ENCODE measurements at places on chromosomes 7 and 10.
A peak's percentile ranks its signal among the peaks of the same experiment; 100 is the strongest.

- DNase-seq: peak; percentile 39
Observed at GRCh38 chr7:17593819-17594419, 295.5 kb downstream of the AHR start.

GRCh38 chr7:30994206-30995100, 30.7 kb downstream of the GHRHR start:
- DNase-seq: no peak

GRCh38 chr7:2109251-2109872, 123.4 kb downstream of the MAD1L1 start:
- no peak for DNase-seq

DNA sequence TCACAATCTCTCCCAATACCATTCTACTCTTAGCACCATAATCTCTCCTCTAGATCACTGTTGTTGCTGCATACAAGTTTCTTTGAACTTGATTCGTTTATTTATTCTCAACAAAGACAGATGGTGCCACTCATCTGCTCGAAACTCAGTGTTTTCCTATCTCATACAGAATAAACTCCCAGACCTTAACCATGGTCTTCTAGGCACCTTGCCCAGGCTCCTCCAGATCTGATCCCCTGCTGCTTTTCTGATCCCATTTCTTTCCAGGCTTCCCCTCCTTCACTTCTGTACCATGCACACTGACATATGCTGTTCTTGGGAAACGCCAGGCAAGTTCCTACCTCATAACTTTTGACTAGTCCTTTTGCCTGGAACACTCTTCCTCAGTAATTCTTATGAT, 645.7 kb downstream of the DNAJB9 start:
- DNase-seq: no peak

DNA sequence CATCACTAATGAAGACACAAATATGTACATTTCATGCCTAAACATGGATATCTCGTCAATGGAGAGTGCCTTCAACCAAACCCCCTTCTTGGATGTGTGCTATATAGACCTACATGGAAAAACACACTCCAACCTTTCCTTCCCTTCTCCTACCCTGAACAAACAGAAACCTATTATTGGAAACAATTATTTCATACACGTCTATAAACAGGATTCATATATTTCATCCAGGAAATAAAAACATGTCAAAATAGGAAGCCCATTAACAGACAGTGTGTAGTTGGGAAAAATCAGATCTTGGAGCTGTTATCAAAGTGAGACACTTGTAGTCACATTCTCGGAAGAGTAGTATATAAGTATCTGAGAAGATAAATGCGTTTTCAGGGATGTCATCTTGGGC, 81.1 kb downstream of the NRP1 start:
- DNase-seq: no peak

GRCh38 chr7:73894733-73895551, 34.0 kb downstream of the TMEM270 start:
- DNase-seq: peak; percentile 84

GRCh38 chr10:50625649-50626132, 1.9 kb upstream of the SGMS1 start:
- no peak for DNase-seq

DNA sequence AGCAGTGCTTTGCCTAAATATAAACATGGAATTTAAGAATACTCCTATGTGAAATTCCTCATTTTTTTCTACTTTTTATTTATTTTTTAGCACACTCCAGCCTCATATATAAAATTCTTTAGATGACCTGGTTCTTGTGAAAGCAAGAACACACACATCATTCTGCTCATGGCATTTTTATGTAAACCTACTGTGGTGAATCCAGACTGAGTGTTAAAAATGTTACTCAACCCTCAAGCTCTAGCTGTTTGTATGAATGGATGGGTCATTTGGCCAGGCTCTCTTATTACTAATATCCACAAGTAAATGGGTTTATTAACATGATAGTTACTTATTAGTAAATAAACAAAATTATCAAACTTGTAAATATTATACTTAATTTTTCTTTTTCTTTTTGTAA, 551.7 kb upstream of the LRRN3 start:
- no peak for DNase-seq

DNA sequence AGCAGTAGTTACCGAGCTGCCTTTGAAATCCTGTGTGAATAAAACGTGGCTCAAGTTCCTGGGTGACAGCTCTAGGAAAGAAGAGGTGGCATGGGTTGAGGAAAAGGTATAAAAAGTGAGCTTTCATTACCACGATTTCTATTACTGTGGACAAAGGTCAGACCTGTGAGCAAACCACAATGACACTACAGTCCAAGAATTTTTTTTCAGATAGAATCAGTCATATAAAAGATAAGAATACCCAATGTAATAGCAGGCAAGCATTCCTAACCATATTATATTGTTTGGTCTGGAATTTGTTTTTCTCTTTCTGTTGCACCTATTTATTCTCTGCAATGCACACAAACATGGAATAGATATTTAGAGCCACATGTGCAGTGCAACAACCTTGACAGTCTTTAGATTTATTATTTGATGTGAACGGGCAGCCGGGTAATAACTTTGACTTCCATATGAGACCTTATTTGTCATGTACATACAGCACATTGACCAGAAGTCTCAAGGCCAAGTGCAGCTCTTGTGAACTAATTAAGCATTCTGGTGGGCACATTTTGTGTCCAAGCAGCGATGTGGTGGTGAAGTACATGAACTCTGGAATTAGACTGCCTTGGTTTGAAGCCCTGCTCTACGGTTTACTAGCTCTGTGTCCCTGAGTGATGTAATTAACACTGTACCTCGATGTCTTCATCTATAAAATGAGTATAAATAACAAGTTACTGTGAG, 156.8 kb downstream of the NRCAM start:
- DNase-seq: no peak

DNA sequence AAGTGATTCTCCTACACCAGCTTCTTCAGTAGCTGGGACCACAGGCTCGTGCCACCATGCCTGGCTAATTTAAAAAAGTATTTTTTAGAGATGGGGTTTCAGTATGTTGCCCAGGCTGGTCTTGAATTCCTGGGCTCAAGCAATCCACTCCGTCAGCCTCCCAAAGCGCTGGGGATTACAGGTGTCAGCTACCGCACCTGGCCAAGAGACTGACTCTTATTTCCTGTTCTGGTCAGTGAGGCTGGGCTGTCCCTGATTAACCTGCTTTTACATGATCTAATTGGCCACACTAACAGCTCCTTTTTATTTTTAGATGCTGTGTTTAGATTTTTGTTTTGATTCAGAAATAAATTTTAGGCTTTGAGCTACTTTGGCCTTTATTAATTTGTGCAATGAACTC, 203.9 kb downstream of the NXPH1 start:
- DNase-seq: no peak

DNA sequence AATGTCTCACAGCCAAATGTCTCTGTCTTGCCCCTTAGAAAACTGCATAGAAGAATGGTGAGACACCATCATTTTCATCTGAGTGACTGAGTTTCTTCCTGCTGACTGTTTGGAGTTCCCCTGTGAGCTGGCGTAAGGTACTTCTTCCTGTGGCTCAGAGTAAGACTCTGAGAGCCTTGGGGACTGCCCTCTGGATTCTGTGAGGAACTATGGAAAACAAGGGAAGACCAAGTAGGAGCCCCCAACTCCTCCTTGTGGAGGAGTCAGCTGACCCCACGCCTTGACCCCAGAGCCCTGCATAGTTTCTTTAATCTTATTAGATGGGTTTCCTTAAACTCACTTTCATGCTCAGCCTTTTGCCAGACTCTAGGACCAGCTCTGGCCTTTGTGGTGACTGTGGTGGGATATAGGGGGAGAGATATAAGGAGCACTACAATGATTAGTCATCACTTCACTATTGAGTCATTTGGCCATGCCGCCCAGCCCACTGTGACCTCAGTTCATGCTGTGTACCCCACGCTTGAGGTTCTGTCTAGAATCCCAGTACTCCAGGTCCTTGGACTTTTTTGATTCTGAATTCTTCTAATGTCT, 51.8 kb upstream of the FAM133B start:
- DNase-seq: no peak

DNA sequence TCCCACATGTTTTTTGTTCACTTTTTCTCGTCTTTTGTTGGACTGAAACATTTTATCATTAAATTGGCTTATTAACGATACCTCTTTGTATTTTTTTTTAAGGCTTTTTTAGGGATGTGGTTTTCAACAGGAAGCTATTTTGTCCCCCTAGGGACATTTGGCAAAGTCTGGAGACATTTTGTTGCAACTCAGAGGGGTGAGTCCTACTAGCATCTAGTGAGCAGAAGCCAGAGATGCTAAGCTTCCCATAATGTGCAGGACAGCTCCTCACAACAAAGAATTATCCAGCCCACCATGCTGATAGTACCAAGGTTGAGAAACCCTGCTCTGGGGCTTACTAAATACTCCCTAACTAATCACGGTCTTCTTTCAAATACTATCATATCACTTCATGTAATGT, 63.2 kb downstream of the ATE1 start:
- no peak for DNase-seq

DNA sequence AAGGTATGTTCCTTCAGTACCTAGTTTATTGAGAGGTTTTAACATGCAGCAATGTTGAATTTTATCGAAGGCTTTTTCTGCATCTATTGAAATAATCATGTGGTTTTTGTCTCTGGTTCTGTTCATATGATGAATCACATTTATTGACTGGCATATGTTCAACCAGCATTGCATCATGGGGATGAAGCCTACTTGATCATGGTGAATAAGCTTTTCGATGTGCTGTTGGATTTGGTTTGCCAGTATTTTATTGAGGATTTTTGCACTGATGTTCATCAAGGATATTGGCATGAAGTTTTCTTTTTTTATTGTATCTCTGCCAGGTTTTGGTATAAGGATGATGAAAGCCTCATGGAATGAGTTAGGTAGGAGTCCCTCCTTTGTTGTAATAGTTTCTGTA, 204.0 kb upstream of the GNAI1 start:
- peak; percentile 29 for DNase-seq

GRCh38 chr10:24706479-24707118, 17.1 kb downstream of the ARHGAP21 start:
- DNase-seq: peak; percentile 85

- DNase-seq: no peak
Observed at GRCh38 chr10:86258499-86258898, 108.1 kb downstream of the GRID1 start.

DNA sequence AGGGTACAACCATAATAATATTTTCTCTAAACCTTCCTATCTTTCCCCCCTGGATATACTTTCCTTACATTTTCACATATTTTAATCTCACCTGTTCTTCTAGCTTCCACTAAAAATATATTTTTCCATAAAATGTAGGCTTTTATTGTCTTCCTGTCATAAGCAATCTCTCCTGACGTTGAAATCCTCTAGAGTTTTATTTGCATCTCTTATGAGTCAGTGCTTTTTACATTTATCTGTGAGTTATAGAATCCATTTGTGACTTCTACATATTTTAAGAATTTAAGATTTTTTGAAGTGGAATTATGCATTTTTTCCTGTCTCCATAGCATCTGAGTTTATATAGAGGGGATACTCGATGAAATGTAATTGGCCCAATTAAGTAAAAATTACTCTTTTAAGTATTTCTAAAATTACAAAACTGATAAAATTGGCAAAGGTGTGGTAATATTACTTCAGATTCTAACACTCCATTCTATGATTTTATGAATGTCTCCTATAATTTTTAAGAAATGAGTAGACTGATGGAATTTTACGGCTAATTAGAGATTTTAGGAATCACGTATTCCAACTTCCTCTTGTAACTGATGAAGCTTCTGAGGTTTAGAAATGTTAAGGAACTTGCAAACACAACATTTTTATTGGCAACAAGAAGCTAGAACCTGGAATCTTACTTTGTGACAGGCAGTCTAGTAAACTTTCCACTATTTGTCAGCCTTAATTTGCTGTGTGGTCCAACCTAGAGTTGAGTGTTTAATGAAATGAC, 422.9 kb upstream of the SEMA3A start:
- no peak for DNase-seq

GRCh38 chr10:30812018-30812851, 182.7 kb upstream of the LYZL2 start:
- DNase-seq: peak; percentile 91

DNA sequence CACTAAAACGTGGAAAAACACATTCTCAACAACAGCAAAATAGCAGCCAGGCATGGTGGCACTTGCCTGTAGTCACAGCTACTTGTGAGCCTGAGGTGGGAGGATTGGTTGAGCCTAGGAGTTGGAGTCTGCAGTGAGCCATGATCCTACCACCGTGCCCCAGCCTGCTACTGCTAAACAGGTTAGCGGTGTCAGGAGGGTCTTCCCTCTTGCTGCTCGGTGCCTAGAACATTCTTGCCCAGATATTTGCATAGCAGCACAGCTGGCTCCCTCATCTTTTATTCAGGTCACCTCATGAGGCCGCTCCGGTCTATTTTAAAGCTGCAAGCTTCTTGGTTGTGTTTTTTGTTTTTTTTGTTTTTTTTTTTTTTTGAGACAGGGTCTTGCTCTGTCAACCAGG, 2.9 kb upstream of the RABGEF1 start:
- DNase-seq: no peak

GRCh38 chr7:148084138-148084537, 506.4 kb upstream of the C7orf33 start:
- DNase-seq: peak; percentile 34

- no peak for DNase-seq
Observed at GRCh38 chr10:43808136-43808535, 159.5 kb upstream of the ZNF32 start.

- DNase-seq: no peak
Observed at GRCh38 chr7:45657890-45658715, 83.9 kb downstream of the ADCY1 start.

DNA sequence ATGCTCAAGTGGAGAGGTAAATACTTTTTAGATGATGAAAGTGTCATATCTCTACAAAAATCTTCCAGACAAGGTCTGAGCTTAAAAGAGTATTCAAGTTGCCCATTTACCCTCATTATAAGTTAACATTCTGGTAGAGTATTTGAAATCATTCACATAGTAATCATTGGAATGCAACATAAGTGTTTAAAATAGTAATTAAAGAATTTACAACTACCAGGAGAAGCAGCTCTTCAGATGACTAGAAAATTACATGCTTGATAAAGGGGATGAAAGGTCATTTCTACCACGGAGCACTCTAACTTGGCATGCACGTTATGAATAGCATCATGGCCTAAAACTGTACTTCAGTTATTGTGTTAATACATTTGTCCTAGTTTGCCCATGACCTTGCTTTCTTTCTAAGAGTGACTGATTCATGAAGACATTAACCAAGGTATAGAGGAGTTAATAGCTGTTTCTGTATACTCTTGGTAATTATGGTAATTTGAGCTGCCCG, 120.0 kb downstream of the SEMA3E start:
- DNase-seq: no peak

DNA sequence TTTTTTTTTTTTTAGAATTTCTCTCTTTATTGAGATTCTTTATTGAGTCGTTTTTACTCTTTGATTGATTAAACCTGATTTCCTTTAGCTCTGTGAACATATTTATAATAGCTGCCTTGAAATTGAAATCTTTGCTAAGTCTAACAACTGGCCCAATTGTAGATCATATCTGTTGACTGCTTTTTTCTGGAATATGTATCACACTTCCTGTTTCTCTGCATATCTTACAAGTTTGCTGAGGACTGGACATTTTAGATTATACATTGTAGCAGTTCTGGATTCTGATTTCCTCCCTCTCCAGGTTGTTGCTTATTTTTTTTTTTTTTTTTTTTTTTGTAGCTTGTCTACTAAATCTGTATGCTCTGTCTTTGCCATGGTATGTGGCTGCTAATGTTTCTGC, 56.3 kb downstream of the PRKAR2B start:
- no peak for DNase-seq

GRCh38 chr7:54858008-54858692, 99.1 kb upstream of the SEC61G start:
- DNase-seq: no peak
